NCI-H2081 (cell line): ENCODE measurements at places on chromosomes 4 and X.

DNA sequence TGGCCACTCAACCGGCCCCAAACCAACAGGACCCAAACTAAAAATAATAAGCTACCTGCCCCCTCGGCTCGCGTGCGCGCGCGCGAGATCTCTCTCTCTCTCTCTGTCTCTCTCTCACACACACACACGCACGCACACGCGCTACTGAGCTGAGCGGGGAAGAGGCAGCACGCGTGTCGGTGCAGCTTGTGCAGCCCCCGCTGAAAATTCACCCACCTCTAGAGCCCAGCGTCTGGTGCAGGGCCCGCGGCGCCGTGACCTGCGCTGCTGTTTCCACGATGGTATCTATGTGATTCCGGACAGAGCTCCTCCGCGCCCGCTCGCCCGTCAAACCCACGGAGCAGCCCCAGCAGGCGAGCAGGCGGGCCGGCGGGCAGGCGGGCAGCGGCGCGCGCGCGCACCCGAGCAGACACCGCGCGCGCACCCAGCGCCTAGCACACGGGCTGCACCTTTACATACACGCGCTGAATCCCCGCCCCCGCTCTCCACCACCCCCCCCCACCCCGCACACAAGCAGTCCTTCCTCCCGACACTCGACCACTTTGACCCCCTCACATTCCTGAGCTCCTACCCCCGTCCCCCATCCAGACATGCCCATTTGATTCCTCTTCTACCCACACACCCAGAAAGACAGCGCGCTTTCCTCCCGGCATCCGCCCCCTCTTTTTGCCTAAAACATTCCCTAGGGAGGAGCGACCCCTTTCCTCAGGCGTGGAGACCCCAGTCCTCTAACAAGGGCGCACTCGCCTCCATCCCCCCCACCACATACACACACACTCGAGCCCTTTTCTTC, 1.0 kb downstream of the SLITRK4 start:
- no peak for DNase-seq

GRCh38 chrX:20432048-20432447, 165.3 kb upstream of the RPS6KA3 start:
- no peak for DNase-seq

DNA sequence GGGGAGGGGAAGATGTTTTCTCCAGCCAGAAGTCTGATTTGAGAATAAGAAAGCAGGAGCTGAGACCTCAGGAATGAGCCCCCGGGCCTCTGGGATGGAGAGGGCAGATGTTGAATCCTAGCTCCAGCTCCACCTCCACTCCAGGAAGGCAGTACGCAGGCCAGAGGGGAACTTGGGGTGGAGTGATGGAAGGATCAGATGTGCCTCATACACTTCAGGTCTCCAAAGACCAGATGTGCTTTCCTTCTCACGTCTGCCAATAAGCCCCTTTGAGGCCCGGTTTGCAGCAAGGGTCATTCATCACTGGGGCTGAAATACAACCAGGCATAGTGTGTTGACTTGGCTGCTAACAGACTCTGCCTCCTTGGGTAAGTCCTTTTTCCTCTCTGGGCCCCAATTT, 28.1 kb downstream of the STARD8 start:
- DNase-seq = no peak

DNA sequence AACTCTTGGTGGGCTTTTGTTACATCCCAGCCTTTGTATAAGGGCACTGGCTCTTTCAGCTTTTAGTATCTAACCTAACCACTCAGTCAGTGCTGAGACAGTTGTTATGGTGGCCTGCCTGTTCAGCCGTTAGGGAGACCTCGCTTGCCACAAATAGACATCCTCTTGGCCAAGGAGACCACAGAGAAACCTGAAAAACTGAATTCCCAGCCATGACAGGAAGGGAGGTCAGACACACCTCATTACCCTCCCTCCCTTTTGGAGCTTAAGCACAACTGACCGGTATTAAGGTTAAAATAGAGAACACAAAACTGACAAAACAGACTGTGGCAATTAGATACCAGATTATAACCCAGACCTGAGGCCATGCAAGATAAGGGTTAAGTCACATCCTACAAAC, 1639.3 kb downstream of the RPA4 start:
- no peak for DNase-seq

DNA sequence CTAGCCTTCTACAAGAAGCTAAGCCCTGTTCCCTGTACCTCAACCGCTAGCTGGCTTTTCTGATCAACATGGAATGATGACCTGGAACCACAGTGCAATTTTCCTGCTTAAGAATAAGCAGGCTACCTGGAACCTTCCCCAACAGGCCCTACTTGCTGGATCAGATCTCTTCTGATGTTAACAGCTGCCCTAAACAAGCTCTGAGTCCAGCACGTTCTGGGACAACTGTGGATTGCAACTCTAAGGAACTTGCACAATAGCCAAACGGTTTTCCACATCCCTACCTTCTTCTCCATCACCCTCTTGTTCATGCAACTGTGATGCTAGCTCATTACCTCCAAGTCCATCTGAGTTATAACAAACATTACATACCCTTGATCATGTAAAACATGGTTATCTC, 19.8 kb downstream of the ATP8A1 start:
- no peak for DNase-seq

DNA sequence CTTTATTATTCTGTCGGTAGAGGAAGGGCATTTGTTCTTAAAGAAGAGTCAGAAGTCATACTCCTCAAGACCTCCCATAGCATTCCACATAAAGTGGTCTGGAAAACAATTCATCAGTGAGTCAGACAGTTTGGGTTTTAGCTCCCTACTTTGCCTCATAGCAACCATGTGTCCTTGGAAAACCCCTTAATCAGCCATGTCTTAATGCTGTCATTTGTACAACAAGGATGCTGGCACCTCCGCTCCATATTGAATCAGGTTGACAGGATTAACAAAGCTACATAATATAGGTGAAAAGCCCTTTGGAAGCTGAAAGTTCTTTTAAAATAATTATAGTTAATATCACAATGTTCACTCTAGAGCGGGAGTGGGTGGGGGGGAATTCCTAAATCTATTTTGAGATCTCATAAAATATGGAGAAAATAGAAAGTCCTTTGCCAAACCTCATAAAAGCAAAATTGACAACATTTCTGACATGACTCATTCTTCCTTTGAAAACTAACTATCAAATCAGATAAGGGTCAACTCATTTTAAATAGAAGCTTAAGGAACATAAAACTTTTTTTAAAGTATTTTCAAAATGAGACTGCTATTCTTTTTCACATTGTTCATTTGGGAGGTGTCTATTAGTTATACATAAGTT, 37.3 kb upstream of the GUCY1A1 start:
- DNase-seq = no peak

DNA sequence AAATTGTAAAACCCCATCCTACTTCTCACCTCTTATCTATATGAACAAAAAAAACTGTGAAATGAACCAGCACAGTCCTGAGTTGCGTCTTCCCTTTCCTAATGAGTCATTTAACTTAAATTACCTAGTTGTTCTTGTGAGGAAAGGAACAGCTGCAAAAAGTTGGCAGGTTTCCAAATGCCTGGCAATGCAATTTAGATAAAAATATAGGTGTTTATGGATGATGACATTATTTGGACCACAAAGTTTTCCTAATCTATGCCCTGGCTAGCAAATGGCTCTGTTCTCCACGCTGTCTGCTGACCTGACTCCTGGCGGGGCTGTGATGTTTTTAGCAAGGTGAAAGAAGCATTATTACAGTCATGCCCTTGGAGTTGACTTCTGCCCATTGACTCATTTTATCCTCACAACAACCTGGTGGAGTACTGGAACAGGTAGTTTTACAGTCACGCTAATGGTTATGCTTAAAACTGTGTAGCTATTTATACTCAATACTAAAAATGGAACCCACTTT, 29.8 kb upstream of the RELL1 start:
- peak; percentile 55 for DNase-seq

GRCh38 chrX:49106930-49107329, 16.6 kb downstream of the GPKOW start:
- no peak for DNase-seq

DNA sequence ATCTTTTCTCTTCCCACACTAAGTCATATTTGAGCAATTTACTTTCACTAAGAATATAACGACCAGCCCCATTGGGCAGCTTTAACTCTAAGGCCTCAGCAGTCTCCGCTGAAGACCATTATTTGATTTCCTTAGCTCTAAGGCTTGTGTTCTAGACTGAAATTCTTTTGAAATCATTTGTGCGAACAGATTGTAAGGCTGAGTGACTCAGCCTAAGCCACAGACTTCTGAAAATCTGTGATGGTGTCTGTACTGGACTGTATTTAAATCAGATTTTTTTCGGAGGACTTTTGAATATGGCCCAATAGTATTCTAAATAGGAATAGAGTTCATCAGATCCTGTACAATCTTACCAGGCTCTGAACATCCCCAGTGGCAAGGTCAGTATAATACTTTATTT, 150.3 kb upstream of the TECRL start:
- DNase-seq = no peak

- no peak for DNase-seq
These were observed 16.6 kb upstream of the PITX2 start for GRCh38 chr4:110639207-110640090.

- DNase-seq = peak; percentile 37
These were observed 21.8 kb downstream of the CMC4 start for GRCh38 chrX:155048977-155049619.

- DNase-seq = no peak
These were observed 47.7 kb downstream of the SNX25 start for GRCh38 chr4:185257086-185257485.

- DNase-seq = no peak
These were observed 109.6 kb downstream of the SPRY1 start for GRCh38 chr4:123506011-123506695.

GRCh38 chr4:36189511-36190226, 54.6 kb downstream of the ARAP2 start:
- no peak for DNase-seq

GRCh38 chrX:38754102-38754790, 47.0 kb upstream of the MID1IP1 start:
- DNase-seq = peak; percentile 72

GRCh38 chrX:24025741-24026403, 1.1 kb downstream of the KLHL15 start:
- no peak for DNase-seq

DNA sequence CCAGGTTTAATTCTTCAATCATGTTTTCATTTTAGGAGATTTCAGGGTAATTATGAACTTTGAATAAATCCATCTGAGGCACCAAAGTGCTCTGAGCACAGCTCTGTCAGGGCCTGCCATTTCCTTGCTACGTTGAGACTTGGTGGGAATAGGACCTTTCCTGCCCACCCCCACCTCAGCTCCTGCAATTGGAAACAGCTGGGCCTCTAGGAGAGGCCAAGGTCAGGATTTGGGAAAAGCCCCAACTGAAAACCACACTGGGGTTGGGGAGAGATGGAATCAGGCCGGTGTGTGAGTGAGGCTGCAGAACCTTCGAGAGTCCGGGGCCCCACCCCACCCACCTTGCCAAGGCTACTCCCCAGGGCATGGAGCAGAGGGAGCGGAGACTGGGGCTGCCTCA, 212.7 kb upstream of the BCOR start:
- DNase-seq = no peak

DNA sequence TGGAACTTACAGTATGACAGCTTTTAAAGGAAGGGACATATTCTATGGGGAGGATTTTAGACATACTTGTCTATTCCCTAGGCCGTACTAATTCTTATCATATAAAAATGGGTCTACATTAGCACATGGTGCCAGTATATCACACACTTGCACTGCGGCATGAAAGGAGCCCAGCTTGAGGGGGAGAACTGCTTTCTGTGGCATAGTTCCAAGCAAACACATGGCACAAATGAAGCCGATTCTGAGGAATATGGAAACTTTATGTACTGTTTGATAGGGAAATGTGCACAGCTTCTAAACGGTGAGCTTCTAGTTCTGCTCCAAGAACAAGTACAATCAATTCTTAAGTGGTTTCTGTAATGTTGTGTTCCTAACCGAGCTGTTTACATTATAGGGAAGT, 675.6 kb upstream of the FTHL17 start:
- DNase-seq = no peak

DNA sequence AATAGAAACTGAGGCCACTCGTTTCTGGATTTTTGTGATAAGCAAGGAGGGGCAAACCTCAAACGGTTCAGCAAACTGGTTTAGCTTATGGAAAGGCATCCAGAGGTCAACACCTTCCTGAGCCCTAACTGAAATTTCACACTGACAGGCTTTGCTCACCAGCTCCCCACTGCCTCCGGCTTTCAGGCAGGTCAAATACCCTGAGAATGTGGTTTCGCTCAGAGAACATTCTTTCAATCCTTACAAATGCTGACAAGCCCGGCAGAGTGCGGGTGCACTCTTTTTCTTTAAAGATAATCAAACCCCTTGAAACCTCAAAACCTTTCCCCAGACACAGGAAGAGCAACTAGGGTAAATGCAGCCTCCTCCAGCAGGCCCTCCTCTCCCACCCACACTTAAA, 41.5 kb downstream of the CD40LG start:
- no peak for DNase-seq

DNA sequence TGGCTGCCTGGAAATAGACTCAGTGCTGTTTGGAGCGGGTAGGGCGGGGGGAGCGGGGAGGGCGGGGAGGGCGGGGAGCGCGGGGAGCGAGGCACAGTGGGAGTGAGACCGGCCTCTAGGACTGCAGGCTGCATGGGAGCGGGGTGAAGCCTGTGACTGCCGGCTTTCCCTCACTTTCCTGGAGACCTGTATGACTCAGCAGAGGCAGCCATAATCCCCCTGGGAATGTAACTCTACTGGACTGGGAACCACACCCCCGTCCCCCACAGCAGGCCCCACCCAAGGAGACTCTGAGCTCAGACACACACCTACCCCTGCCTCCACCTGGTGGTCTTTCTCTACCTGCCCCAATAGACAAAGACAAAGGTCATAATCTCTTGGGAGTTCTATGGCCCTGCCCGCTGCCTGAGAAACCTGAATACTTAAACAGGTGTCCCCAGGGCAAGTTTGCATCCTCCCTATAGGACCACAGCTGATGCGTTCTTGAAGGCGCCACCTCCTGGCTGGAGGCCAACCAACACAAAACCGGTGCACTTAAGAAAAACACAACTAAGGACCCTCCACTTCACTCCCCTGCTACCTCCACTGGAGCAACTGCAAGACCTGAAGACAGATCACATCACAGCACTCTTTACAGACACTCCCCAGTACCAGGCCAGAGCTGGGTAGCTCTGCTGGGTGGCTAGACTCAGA, 18.0 kb downstream of the HDAC8 start:
- no peak for DNase-seq

- peak; percentile 43 for DNase-seq
These were observed 64.1 kb downstream of the USP46 start for GRCh38 chr4:52595001-52595400.

DNA sequence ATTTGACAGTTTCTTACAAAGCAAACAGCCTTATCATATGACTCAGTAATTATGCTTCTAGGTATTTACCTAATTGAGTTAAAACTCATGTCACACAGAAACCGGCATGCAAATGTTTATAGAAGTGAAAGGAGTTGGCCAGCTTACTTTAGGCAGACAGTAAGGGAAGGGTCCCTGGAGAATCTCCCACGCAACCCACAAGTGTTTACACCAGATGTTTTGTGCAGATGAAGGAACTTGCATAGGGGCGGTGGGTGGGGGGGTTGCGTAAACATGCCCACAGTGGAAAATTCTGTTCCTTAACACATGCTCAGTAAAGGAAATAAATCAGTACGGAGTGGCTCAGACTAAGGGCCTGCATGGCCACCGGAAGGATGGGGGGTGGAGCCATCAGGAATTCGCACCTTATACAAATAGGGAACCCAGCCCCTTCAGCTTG, 330.5 kb upstream of the AADAT start:
- no peak for DNase-seq
